ENCODE measurements at places on chromosomes 5 and 9.

DNA sequence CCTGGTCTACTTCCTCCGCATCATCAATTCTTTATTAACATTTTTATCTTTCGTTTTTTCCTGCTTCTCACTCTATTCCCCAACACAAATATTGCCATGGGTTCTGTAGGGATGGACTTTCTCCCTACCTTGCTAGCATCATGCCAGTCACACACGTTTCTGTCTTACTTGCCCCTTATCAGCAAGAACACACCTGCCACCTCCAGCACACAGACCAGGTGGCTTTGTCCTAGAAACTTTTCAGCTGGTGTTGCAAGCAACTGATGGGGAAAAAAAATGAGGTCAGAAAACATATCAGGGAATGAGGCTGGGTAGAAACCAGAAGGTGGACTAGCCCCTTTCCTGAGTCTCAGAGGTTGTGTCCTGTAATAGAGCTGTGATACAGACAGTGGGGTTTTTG is 5.8 kb downstream of the SH3RF2 start:
- DNase-seq, result no peak

DNA sequence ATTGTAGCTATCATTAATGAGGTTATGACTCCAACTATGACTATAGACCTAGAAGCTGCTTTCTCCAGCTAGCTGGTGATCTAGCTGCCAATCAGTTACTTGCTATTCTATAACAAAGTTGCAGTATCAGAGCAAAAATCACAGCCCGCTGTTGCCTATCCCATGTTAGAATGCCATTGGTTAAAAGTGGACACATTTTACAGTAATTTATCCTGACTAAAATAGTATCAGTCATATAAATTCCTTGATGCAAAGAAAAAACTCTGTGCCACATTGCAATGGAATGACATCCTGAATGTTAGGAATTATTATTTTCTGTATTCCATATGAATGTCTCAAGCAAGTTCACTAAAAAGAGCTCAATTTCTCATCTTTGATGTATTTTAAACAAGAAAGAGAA is 626.5 kb downstream of the PDE4D start:
- no peak for DNase-seq

DNA sequence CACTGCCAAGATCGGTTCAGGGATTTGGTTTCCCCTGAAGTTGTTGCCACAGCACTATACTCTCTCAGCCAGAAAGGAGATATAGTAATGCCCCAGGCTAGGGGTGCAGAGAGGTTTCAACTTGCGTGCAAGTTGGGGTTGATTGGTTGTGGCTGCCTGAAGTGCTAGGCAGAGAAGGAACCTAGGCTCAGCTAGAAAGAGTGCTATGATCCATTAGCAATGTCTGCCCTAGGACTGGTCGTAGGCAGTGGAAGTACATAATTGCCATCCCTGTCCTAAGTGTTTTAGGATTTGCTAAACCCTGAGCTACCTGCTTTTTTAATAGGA is 136.6 kb upstream of the SMIM23 start:
- no peak for DNase-seq

DNA sequence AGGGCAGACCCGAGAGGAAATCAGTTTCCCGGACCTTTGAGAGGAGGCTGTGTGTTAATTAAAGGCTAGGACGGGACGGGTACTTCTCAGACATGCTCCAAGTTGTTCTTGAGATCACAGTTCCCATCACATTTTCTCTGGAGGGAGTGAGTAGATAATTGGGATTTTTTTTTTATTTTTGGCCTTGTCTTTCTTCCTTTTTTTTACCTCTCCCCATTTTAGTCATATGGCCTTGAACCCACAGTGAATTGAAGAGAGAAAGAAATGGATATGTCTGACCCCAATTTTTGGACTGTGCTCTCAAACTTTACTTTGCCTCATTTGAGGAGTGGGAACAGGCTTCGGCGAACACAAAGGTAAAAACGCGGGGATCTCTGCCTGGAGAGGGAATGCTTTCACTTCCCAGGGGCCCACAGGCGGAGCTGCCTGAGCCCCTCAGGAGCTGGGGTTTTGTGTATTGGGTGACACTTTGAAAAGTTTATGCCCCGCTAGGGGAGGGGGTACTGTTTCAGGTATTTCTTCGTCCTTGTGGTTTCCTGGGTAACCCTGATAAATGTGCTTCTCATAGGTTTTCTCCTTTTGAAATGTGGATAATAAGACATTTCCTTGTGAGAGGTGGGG is 191.8 kb downstream of the CD180 start:
- no peak for DNase-seq

DNA sequence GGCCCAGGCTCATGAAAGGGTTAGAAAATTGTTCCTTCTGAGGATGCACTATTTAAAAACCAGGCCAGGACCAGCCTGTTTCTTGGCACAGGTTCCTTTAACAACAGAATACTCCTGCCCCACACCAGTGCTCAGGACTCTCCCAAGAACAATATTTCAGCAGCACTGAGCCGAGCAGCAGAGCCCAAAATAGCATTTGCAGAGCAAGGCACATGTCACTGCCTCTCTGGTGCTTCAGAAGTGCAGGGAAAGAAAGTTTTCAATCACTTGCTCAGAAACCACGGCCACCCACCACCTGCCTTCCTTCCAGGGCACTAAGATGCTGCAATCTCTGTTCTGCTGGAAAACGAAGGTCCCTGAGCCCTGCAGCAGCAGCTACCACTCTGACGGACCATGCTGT is 77.6 kb downstream of the SIL1 start:
- no peak for DNase-seq

Data from activated T-cell treated with anti-CD3 and anti-CD28 coated beads for 1 hour (primary cell).